ENCODE measurements at places on chromosomes 11 and 22. TPM values are rescaled to one million over a fixed set of nuclear protein-coding genes. Genes with fewer than 3 reads are reported as not detected.

Gene ART5
- not detected for total RNA-seq

Gene OR51F2
- total RNA-seq, result not detected

Gene CYP2D6
- total RNA-seq, result 7.2 TPM

Gene NFAM1
- 0.94 TPM for total RNA-seq

Gene ZNF143
- total RNA-seq, result 39.1 TPM

Gene PLEKHA7
- 18.5 TPM for total RNA-seq

Gene SLC22A6
- 1.3 TPM for total RNA-seq

Gene WNT11
- total RNA-seq, result 6.6 TPM

Gene RAB3IL1
- 3.4 TPM for total RNA-seq

Gene FBXO3
- 78.6 TPM for total RNA-seq

Gene ZBTB16
- 21.3 TPM for total RNA-seq

Gene SAA4
- total RNA-seq, result not detected

Gene APOL4
- 18.8 TPM for total RNA-seq

Gene SERPING1
- 15.0 TPM for total RNA-seq

Gene KCNQ1OT1
- 17.2 TPM for total RNA-seq

Gene OR8G1
- not detected for total RNA-seq

Gene OR10S1
- not detected for total RNA-seq

Gene GP1BB
- total RNA-seq, result 23.5 TPM

Gene TMEM80
- 14.7 TPM for total RNA-seq

Gene FXYD6
- 222 TPM for total RNA-seq

Gene OR8A1
- total RNA-seq, result not detected

Gene BIRC3
- total RNA-seq, result 0.63 TPM

Gene SPON1
- 53.5 TPM for total RNA-seq

Gene HBE1
- total RNA-seq, result 3.8 TPM

Gene MOB2
- 22.5 TPM for total RNA-seq

Gene C11orf87
- 25.4 TPM for total RNA-seq

Gene USP28
- total RNA-seq, result 38.2 TPM

Gene KIAA1671
- 9.1 TPM for total RNA-seq

Gene VWCE
- total RNA-seq, result 7.2 TPM

Gene SEC14L6
- total RNA-seq, result 0.31 TPM

Gene RASSF7
- 4.4 TPM for total RNA-seq

Gene HTR3A
- 0.63 TPM for total RNA-seq

Gene ESAM
- total RNA-seq, result 4.4 TPM

Gene HOATZ
- 1.3 TPM for total RNA-seq

Gene MORC2
- total RNA-seq, result 35.4 TPM

Gene MS4A4A
- not detected for total RNA-seq

Gene CCDC15
- 3.8 TPM for total RNA-seq

Gene DNAJB7
- total RNA-seq, result not detected

Gene CCDC73
- total RNA-seq, result not detected

Gene IGF2
- total RNA-seq, result 3.1 TPM

Gene SOX6
- total RNA-seq, result 68.9 TPM

Data from parietal lobe (tissue), 2 donors.